Heart right ventricle (tissue), 16 donors: ENCODE measurements at places on chromosomes 11 and 22. TPM values are rescaled to one million over a fixed set of nuclear protein-coding genes. Genes with fewer than 3 reads are reported as not detected.

The ACR gene
- 0.13 TPM for polyA plus RNA-seq

The P2RY2 gene
- polyA plus RNA-seq, result 7.1 TPM

DNA sequence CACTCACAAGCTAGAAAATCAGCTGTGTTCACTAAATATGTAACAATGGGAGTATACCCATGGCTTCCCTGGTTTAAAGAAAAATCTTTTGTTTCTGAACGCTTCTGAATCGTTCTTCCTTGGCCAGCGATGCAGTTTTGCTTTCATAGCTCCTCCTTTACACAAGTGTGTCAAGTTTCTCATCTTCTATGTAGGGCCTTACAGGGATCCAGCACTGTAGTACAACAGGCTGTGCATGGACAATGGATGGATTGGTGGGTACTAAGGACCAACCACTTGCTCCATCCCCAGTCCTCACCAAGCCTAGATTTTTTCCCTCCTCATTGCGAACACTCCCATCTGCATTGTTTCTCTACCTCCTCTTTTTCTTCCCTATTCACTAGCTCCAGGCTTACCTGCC, 24.3 kb upstream of the POU2AF2 start:
- no peak for DNase-seq

DNA sequence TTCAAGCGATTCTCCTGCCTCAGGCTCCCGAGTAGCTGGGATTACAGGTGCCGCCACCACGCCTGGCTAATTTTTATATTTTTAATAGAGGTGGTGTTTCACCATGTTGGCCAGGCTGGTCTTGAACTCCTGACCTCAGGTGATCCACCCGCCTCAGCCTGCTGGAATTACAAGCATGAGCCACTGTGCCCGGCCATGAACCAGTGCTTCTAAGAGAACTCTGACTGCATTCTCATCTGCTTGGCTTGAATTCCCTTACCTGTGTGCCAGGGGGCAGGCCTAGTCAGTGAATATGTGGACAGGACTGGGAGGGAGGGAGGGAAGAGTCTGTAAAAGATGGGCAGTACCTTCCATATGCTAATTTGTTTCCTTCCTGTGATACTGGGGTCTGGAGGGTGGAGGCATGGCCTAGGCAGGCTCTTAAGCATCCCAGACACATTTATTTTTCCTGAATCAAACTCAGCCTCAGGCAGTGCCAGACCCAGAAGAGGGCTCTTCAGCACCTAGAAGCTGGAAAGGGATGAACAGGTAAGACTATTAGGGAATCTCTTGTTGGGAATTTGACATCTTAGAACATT, 6.6 kb downstream of the RPS25 start:
- DNase-seq, result no peak

DNA sequence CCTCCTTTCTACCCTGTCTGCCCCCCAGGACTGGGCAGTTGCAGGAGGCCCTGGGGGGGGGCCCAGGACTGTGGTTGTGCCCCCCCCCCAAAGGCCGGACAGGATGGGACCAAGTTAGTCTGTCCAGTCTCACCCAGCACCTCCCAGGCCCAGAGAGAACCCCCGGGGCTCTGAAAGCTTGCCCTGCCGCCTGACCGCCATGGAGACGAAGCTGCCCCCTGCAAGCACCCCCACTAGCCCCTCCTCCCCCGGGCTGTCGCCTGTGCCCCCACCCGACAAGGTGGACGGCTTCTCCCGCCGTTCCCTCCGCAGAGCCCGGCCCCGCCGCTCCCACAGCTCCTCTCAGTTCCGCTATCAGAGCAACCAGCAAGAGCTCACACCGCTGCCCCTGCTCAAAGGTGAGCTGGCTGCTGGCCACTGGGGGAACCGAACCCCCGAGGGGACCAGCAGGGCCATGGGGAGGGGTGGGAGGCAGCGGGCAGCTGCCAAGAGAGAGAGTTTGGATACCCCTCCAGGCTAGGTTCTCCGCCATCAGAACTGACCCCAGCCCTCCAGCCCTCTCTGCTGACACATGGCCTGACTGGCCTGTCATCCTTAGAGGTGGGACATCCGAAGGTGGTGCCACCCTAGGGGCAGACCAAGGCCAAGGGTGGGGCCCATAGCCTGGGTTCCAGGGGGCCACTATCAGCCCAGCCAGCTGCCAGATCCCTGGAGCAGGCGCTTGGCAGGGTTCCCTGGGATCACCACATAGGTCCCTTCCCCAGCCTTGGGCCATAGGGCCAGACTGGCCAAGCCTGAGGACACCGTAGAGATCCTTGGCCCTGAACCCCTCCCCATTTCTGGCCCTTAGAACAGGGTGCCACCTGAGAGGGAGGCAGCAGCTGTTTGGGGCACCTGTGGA, 1.3 kb downstream of the PPP2R5B start:
- DNase-seq, result no peak

DNA sequence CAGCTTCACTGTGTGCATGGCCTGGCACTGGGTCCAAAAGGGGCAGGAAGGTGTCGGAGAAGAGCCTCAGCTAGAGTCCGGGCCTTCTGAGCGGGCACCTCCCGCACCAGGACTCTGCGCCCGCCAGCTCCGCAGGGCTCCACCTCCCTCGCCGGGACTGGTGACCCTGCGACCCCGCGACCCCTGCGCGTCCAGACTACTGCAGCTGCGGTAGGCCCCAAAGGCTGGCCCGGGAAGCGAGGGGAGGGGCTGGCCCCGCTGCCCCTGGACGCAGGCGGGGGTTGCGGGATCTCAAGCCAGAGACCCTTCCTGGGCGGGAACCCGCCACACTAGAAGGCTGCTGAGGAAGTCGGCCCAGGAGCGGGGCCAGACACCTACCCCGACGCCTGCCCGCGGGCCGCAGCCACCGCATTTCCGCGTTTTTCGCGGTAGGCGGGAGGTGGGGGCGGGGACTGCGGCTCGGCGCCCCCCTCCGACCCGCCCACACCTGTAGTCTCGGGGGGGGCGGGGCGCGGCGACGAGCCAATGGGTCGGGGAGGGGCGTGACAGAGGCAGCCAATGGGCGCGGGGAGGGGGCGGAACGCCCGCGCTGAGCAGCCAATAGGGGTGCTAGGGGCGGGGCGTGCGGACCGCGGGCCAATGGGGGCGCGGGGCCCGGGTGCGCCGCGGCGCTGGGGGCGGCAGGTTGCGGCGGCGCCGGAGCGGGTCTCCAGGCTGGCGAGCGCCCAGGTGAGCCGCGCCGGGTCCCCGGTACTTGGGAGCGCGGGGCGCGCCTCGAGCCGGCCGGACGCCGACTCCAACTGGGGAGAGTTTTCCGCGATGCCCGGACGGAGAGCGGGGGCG, at the start of the genes LMNTD2 and RASSF7:
Gene LMNTD2 (minus strand): TSS at position 434 of the 843 bp plus-strand sequence. CDS start 22 bp downstream, at position 412.
Gene RASSF7 (plus strand): TSS at position 666 of the 843 bp plus-strand sequence. CDS start 799 bp downstream, outside the sequence.
- DNase-seq, result peak; percentile 93

- no peak for DNase-seq
Observed at GRCh38 chr22:33247758-33248157, 189.6 kb upstream of the SYN3 start.

DNA sequence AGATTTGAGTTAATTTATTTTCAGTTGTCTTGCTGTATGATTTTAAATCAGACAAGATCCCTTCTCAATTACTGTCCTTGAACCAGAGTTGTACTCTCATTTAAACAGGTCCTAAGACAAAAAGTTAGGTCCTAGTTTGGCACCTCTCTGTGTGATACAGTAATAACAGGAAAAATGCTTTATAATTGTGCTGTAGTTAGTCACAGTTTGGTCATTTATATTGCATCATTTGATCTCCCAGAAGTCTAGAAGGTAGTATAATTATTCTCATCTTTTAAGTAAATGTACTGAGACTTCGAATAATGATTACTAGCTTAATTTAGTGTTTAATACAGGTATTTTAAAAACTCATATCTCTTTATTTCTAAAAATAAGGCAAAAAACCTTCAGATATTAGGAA, 18.1 kb upstream of the LUZP2 start:
- DNase-seq, result no peak

GRCh38 chr11:131066551-131066950, 150.3 kb upstream of the SNX19 start:
- DNase-seq, result no peak

- peak; percentile 91 for DNase-seq
Observed at GRCh38 chr11:124763156-124763947, 1.3 kb upstream of the ESAM start.

DNA sequence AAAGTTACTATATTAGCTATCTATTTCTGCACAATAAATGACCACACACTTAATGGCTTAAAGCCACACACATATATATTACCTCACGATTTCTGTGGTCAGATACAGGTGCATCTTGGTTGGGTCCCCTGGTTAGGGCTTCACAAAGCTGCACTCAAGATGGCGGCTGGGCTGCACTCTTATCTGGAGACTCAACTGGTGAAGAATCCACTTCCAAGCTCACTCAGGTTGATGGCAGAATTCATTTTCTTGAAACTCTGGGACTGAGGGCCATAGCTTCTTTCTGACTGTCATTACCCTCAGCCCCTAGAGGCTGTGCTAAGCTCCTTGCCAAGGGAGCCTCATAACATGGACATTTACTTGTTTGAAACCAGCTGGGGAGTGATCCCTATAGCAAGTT, 5.1 kb upstream of the MS4A10 start:
- no peak for DNase-seq

The A4GALT gene
- polyA plus RNA-seq, result 95.0 TPM
